ENCODE measurements at places on chromosomes 11 and 22.
A peak's percentile ranks its signal among the peaks of the same experiment; 100 is the strongest.

DNA sequence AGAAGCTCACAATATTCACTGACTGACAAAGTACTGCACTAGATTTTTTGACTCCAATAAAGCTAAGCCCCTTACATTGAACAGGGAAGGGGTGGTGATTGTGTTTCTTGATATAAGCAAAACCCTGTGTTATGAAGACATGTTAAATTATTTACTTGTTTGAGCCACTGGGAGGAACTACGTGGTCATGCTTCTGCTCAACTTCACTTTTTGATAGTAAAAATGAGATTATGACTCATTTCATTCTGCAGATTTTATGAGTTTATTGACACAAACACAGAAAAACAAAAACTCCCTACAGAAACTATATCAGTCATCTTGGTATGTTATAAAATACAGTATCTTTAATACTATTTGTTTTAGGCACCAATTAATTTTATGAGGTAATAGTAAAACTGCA, 124.7 kb downstream of the CADM1 start:
- DNase-seq = no peak

GRCh38 chr11:128456566-128457268, 130.6 kb downstream of the ETS1 start:
- no peak for DNase-seq

- no peak for DNase-seq
Measured at GRCh38 chr22:45271667-45272201, 13.0 kb upstream of the UPK3A start.

GRCh38 chr22:41368543-41369423, 13.0 kb upstream of the TEF start:
- DNase-seq = no peak

DNA sequence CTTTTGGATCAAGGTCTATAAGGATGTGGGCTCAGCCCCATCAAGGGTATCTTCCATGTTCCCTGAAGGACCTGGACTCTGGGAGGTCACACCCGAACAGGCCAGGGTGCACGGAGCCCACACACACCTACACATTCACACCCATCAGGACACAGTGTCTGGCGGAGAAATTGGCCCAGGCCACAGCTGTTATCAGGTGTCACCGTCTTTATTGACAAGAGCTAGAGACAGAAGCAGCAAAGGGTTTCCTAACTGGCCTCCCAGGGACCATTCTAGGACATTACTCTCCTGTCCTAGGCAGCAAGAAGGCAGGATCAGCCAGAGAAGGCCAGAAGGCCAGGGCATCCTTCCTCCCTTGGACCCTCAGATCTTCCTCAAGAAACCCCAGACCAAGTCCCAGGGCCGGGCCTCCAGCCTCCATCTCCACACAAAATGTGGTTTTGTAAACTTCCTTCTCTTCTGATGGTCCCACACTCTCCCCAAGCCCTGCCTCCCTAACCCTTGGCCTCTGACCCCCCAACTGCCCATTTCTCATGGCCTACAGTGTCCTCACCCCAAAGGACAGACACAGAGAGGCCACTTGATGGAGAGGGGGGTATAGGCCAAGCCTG, 8.1 kb downstream of the SSTR3 start:
- DNase-seq = no peak

DNA sequence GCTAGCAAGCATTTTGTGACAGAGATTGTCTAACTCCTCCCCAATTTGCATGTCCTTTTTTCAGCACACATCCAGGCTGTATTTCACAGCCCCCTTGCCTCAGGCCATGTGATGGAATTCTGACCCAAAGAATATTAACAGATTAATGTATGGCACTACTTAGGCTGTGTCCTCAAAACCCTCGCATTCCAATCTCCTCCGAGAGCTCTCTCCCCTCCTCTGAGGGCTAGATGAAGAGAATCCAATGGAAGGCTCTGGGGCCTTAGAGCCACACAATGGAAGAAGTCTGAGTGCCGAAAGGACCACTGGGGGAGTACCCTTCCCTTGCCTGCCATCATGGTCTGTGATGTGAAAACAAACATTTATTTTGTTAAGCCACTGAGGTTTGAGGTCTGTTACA, 13.7 kb upstream of the NNMT start:
- no peak for DNase-seq

- DNase-seq = no peak
Measured at GRCh38 chr11:1653541-1654387, 24.2 kb downstream of the KRTAP5-5 start.

GRCh38 chr22:24330636-24331035, 60.0 kb downstream of the SPECC1L start:
- DNase-seq = no peak

DNA sequence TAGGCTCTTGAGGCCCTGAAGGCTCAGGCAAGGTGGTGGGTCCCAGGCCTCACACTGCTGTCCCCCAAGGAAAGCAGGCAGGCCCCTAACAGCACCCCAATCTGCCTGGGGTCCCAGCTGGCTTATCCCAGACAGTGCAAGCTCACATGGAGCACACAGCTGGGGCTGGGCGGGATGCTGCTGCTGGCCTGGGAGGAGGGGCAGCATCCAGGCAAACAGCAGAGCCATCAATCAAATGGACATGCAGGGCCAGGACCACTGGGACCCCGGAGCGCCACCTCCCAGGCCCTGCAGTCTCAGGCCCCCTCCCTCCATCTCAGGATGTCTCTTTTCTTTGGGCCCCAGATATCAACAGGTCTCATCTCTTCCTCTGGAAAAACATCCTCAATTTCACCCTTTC, 140.3 kb downstream of the BRD1 start:
- DNase-seq = no peak

DNA sequence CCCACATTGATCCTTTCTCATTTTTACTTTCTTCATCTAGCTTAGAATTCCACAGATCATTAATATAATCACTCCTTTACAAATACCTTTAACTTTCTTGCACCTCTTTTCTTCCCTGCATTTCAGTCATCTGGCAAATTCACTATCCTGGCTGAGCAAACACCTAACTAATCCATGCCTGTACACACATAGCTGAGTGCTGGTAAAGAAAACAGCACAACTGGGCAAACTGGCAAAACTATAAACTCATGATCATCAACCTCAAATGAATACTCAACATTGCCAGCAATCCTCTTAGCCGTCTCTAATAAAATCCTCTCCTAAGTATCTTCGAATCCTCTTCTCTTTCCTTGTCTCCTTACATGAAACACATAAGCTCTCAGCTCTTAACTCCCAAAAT, 52.4 kb downstream of the PICALM start:
- DNase-seq = no peak

GRCh38 chr22:17773606-17774205, 563 bp downstream of the BID start:
- DNase-seq = peak; percentile 66

DNA sequence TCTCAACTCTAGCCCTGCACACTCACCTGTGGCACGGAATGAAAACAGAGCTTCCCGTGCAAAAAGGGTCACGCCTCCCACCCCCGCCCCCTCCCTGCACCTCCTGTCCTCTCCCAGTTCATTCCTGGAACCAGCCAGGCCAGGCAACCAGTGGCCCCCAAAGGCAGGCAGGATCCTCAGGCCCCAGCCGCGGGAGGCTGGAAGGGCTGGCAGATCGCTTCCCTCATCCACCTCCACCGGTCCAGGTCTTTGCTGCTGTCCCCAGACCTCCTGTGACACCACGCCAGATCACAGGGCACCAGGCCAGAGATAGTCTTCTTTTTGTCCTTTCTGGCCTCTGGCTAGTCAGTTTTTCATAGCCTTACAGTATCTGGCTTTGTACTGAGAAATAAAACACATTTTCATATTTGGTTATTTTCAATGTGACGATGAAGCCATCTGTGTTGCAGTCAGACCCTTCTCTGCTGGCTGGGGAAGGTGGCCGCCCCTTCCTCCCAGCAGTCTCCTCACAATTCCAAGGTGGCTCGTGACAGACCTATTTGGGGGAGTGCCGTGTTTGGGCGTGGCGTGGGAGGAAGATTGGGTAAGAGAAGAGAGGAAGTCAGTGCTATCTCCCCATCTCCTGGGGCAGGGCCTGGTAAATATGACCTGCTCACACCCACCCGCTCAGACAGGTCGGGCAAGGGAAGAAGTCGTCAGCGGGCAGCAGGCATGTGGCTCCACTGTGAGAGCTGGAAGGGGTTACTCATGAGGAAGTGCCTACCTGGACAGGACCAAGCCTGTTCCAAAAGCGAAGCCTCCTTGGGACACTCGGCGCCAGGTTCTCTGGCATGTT, 9.1 kb downstream of the SSH3 start:
- no peak for DNase-seq

- peak; percentile 71 for DNase-seq
Measured at GRCh38 chr22:46969491-46969890, 207.0 kb downstream of the TBC1D22A start.

DNA sequence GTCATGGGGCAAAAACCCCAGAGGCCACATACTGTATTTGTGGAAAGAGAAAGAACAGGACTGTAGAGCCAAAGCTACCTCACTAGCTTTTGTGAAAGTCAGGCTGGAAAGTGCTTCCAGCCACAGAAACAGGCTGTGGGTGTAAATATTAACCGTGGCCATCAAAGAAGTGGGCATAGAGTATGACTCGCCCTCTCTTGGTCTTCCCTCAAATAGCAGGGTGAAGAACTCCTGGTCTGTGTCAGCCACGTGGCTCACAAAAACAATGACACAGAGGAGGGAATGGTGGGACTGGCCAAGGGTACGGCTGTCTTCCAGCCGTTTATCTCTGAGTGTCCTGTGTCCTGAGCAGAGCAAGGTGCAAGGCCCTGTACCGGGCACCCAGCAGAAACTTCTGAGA, 37.6 kb upstream of the UBASH3B start:
- no peak for DNase-seq

DNA sequence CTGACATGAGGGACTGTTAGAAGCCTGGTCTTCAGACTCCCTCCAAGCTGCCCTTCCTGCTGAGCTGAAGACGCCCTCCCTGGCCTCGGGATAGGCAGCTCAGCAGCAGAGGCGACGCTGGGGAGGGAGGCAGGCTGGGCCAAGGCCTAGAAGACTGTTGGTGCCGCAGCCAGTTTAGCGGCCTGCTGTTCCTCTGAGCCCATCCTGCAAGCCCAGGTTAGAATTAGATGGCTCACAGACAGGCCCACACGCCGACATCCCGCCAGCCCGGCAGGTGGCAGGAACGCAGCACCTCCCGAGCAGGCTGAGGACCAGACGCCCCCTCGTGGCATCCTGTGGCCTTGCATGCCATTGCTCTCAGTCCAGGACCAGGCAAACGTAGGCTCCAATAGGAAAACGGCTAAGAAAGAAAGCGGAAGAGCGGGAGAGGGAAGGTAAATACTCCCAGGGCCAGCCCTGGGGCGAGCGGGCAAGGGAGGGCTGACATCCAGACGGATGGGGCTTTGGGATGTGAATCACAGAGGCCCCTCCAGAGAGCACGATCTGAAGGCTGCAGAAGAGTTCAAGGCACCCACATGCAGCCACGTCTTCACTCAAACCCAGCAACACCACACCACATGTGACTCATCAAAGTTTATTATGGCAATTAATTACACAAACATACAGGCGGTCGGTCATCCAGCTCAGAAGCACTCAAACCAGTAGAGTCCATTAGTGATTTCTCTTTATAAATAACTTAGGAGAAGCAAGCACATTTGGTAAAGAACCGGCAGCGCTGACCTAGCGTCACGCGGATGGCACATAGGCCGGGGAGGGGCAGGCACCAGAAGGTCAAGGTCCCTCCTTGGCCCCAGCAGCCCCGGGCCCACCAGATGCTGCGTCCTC, 27.6 kb downstream of the CD5 start:
- DNase-seq = peak; percentile 83

DNA sequence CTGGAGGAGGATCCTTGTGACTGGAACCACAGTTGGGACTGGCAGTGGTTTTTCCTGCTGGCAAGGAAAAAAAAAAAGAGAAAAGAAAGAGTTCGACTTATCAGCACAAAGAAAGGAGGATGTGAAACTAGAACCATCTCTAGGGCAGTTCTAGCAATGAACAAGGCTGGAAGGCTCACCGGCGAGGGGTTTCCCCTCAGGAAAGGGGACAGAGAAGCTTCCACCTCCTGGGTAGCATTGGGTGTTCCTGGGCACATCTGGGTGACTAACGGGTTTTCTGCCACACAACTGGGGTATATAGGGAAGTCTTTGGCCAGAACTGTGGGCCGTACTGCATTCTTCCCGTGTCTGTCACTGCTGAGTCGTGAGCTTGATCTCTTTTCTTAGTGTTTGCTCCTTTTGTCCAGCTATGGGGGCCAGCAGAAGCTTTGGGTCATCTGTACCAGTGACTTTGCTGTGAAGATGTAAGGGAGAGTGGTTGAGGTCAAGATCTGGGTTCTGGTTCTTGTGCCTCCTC, 109.4 kb upstream of the OR4B1 start:
- DNase-seq = peak; percentile 34

All from stimulated activated CD8-positive, alpha-beta memory T cell treated with anti-CD3 and anti-CD28 coated beads, Interleukin-2, amount 100 ng/mL, for 48 hours (primary cell).